ENCODE measurements at places on chromosomes 2 and 18.

DNA sequence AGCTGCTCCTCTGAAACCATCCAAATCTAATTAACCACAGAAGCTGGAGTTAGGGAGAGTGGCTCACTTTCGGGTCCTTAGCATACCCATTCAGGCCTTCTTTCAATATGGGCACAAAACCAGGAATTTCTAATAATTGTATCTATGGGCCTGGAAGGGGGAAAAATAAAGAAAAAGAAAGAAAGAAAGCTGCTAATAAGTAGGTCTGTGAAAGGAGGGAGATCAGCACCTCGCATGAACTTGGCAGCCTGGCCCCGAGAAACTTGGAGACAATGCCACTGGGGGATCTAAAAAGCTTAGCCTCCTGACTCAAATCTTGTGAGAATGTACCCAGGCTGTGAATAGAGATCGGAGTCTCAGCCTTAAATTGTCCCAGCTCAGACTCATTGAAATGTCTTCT is 252.1 kb upstream of the SLC14A2 start:
- DNase-seq = no peak

GRCh38 chr2:154795651-154796050 is 97.2 kb downstream of the KCNJ3 start:
- no peak for DNase-seq

GRCh38 chr2:186460465-186460864 is 25.6 kb upstream of the ZC3H15 start:
- no peak for DNase-seq

- DNase-seq = no peak
Measured at GRCh38 chr2:3216841-3217495, 160.7 kb downstream of the EIPR1 start.

GRCh38 chr18:59861963-59862819 is 37.6 kb upstream of the PMAIP1 start:
- no peak for DNase-seq

GRCh38 chr2:8312861-8313830 is 368.7 kb upstream of the ID2 start:
- DNase-seq = no peak

- DNase-seq = peak; percentile 37
Measured at GRCh38 chr2:16664052-16664731, 1.4 kb downstream of the CYRIA start.

- no peak for DNase-seq
Measured at GRCh38 chr2:158205215-158205614, 103.5 kb downstream of the UPP2 start.

DNA sequence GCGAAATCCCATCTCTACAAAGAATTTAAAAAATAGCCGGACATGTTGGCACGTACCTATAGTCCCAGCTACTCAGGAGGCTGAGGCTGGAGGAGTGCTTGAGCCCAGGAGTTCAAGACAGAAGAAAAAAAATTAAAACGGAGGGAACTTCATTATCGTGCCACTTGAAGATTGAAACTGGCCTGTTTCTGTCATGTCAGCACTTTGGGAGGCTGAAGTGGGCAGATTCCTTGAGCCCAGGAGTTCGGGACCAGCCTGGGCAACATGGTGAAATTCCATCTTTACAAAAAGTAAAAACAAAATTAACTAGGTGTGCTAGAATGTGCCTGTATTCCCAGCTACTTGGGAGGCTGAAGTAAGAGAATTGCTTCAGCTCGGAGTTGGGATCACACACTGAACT is 3.0 kb upstream of the TEX44 start:
- DNase-seq = no peak

GRCh38 chr2:186365406-186365805 is 120.7 kb upstream of the ZC3H15 start:
- DNase-seq = no peak

- no peak for DNase-seq
Measured at GRCh38 chr2:162967147-162967546, 128.6 kb upstream of the KCNH7 start.

GRCh38 chr2:171688129-171688465 is 828 bp downstream of the DYNC1I2 start:
- no peak for DNase-seq

- no peak for DNase-seq
Measured at GRCh38 chr2:143623909-143624260, 494.7 kb downstream of the ARHGAP15 start.

DNA sequence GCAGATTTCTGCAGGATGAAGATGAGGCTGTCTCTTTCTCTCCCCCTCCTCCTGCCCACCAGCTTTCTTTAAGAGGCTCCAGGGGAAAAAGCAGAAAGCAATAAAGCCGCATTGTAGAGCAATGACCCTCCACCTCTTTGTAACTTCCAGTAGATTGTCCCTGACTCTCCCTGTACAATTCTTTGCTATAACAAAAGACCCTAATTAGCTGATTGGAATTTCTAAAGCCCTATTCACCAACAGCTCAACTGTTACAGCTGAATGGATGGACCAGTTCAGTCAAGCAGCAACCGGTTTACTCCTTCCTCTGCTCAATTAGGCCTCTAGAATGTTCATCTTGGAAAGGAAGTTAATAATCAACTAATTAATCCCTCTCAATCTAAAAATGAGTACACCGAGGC is 301.0 kb downstream of the STK39 start:
- peak; percentile 39 for DNase-seq

DNA sequence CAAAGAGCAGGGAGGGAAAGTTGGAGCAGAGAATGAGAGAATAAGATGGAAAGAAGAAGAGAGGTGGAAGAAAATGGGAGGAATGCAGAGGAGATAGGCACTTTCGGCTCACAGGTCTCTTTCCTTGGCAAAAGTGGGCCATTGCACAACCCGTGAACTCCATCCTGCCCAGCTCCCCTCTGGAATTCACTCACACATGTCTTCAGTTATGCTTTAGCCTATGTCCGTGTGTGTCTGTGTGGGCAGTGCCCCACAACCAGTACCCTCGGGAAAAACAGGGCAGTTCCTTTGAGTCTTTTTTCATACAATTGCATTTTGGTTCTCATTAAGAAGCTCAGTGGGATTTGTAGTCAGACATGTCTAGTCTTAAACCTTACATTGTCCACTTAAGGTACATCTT is 34.5 kb downstream of the DTNA start:
- DNase-seq = no peak

- no peak for DNase-seq
Measured at GRCh38 chr2:188089901-188090300, 201.8 kb upstream of the GULP1 start.

- DNase-seq = no peak
Measured at GRCh38 chr2:241601841-241602240, 35.1 kb downstream of the THAP4 start.

DNA sequence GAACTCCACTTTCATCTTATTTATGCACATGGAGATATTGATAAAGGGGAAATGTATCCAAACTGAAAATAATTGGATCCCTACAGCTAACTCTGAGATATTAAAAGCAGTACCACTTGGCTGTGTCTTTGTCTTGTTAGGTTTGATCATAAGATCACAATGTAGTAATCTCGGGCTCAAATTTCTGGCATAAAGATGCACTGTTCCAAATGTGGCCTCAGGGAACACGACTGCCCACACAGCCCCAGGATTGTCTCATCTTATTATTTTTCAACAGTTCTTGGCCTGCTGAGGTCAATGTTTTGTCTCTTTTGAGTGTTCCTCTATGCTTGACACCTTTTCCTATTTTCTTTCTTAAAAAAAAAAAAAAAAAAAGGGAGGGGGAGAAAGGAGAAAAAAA is 114.1 kb downstream of the GBX2 start:
- no peak for DNase-seq

DNA sequence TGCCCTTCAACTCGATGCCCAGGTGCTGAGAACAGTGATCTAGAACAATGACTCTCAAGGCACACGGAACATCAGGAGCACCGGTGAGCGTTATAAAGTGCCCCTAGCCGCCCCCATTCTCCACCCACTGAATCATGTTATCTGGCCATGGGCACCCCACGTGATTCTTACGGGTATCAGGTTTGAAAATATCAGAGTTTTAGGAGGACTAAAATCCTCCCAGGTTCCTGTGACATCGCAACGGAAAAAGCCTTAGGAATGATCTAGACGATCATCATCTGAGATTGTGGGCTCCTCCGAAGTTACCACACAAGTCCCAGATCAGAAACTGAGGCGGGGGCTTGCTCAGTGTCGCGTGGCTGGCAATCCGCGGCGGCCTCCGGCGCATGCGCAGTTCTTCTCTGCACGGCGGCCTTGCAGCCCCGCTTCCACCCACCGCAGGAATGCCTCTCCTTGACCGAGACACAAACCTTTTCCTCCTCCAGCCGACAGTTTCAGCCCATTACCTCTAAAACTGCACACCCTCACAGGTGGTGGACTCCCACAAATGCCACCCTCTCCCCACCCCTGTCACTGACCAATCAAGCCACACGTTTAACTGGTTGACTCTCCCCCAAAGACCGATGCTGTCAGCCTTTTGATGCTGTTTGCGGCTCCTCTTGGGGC is 5.8 kb upstream of the MRPL33 start:
- peak; percentile 83 for DNase-seq

DNA sequence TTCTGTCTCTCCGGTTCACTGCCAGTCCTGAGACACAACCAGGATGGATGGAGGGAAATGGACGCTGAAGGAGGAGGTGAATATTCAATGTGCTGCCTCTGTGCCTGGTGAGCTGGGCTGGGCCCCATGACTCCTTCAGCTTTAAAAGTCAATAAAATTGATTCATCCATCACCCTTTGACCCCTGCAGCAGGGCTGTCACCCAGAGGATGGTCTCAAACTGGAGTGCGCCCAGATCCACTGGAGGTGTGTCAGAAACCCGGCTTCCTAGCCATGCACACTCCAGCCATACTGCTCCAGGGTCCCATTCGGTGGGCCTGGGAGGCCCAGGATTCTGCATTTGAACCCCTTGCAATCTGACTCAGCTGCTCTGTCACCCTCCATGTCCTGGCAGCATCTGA is 94.1 kb upstream of the BOD1L2 start:
- DNase-seq = no peak

DNA sequence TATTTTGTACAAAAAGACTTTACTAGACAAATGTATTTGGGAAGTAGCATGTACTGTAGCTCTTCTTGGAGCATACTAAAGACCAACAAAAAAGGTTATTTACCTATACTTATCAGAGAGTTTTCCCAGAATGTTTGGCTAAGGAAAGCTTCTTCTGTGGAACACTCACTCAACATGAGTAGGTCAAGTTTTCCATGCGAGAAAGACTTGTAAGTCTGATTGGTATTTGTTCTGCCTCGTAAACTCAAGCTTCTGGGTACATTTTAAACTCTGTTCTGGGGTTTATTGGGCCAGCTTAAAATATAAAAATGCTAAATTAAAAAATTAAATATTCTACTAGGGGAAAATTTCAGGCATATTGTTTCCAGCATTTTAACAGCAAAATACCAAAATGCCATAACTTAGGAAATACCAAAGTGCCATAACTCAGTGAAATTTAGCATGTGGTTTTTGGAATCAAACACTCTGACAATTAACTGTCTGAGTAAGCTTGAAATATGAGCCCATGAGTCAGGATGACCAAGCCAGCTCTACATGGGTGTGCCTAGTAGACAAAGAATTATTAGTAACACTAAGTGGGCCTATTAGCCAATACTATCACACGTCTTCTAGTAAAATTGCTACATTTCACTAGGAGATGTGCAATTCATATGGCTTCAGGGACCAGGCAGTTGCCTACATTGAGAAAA is 47.3 kb upstream of the SERPINE2 start:
- DNase-seq = no peak

DNA sequence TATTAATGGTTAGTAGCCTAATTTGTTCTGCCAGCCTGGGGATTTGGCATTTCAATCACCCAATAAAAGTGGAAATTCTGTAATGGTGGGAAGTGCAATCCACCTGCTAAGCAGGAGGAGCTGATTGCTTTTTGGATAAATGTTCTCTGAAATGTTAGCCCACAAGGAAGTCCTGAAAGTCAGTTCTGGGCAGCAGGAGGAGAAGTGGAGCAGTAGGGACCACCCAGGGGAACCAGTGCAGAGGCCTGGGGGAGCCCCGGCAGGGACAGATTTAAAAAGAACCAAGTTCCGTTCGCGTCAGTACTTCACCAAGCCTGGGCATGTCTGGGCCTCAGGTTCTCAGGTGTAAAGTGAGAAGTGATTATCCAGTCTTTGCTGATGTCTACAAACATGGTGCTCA is 248.5 kb upstream of the RAB6C start:
- no peak for DNase-seq

- DNase-seq = no peak
Measured at GRCh38 chr18:57075716-57076400, 71.0 kb upstream of the BOD1L2 start.
